Hematopoietic multipotent progenitor cell treated with erythropoietin and hydrocortisone succinate and interleukin-3 and kit ligand, for 15 days (in vitro differentiated cells): ENCODE measurements at places on chromosomes 13 and 19.

DNA sequence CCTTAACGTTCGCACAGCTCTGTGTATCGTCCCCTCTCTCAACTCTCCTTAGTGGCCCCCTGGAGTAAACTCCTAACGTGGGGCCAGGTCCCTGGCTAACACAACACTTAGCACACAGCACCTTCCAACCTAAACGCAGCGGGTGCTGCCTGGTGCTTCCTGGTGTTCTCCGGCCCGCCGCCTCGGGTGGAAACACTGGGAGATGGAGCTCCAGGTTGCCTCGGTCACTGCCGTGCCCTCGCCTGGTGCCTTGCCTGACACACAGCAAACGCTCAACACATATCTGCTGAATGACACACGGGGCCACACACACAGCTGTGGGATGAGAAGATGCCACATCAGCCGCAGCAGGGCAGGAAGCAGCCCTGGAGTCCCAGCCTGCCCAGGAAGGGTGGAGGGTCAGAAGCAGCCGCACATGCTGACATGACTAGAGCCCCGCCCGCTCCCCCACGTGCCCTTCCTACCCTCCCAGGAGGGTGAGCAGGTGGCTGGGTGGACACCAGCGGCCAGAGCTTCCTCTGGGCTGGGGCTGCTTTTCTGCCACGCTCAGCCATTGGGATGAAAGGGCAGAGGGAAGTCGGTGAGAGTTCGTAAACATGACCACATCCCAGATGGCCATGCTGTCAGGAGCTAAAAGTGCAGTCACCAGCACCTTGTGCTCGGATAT is 6.6 kb downstream of the PEPD start:
- DNase-seq = no peak

DNA sequence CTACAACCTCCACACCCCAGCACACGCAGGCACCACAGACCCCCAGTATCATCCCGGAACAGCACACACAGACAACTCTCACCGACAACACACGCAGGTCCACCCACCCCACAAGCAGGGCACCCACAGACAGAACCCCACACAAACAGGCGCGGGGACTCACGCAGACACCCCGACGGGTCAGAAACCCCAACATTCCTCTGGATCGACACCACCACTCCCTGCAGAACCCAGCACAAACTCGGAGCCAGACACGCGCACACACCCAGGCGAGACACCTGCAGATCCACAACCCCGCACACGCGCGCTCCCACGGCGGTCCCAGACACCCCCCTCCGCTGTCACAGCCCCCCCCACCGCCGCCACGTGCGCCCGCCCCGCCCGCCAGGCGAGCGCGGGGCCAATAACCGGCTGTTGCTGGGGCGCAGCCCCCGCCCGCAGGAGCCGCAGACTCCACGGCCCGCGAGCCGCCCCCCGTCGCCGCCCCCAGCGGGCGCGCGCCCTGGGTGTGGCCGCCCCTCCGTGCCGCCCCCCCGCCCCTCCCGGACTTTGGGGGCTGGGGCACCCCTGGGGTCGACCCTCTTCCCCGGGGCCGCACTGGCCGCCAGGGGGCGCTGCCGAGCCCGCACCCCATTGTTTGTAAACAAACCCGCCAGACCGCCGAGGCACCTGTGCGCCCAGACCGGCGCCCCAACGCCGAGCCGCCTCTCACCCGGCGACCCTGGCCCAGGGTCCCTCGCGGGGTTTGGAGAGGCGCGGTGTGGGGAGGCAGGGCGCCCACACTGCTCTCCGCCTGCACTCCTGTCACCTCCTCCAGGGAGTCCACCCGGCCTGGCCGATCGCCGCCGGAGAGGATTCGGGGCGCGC is 712 bp downstream of the BBC3 start:
- DNase-seq = peak; percentile 78

GRCh38 chr19:13173139-13173737 is 23.0 kb downstream of the IER2 start:
- no peak for DNase-seq

DNA sequence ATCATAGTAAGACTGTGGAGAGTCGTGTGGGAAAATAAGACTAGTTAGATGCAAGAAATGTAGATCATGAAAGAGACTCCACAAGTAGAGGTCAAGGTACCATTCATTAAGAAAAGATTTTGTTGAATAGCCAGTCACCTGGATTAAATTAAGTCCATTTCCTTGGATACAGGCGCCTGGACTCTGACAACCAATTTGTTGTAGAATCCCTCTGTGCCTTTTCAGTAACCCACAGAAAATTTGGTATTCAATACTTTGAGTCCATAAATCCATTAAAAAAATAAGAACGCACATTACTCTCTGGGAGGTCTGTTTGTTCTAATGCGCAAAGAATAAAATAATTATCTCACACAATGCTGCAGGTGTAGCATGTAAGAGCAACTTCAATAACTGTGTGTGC is 469.4 kb downstream of the KLF12 start:
- no peak for DNase-seq

DNA sequence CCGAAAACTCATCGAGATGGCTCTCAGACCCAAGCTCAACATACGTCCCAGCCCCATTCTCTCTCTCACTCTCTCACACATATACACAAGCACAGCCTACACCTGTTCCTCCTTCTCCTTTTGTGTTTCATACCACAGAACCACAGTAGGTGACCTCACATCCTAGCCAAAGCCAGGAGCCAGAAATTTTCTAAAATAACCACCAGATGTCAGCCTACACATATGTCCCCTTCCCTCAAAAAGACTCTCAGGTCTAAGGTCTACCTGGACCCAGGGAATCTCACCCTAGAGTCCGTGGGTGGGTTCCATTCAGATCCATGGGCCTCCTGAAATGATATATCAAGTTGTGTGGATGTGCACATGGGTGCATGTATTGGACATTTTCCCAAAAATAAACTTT is 104.2 kb upstream of the IPO5 start:
- no peak for DNase-seq
